Right ventricle myocardium superior (tissue), 1 donor: ENCODE measurements at places on chromosomes 2 and 18.

DNA sequence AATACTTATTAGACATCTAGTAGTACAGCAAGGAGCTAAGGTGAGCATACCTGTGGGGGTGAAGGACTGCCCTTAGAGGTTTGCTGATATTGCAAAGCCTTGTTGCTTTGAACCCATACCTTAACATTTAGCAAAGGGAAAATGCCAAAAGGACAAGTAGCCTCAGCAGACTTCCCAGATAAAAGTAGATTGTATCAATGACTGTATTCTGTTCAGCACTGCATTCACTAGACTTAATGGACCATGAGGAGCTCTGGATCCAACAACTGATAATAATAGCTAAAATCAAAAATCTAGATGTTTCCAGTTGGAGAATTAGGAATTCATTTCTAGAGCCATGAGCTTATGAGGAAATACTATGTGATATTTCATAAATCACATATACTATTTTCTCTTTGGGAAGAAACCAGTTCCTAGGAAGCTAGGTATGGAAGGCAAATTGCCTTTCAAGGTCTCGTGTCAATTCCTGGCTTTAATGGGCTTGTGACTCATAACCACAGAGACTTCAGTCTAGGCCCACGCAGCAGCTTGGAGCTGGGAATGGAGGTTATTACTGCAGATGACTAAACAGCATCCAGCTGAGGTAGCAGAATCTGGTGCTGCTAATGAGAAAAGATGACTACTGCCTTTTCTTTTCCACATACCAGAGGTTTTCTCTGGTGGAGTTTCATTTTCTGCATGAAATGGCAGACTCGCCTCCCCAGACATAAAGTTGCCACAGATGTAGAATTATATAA is 191.2 kb upstream of the NABP1 start:
- no peak for DNase-seq

- DNase-seq = peak; percentile 53
Measured at GRCh38 chr2:207836521-207837133, 66.9 kb upstream of the FZD5 start.

GRCh38 chr2:166375195-166375735 is 479 bp downstream of the SCN9A start:
- no peak for DNase-seq

DNA sequence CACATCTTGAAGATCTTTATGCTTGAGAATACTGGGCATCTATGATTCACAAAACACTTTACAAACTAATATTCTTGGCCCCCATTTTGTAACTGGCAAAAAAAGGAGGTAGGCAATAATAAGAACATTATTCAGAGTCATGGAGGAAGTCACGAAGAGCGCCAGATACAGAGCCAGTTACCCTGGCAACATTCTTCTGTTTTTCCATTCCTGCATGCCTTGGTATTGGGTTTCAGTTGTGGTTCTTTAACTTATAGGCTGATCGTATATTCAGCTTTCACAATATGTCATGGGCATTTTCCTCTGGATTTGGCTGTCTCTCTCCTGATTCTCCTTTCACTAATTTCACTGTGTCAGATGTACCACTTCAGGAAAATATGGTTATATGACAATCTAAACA is 234.7 kb downstream of the HRH4 start:
- DNase-seq = no peak

DNA sequence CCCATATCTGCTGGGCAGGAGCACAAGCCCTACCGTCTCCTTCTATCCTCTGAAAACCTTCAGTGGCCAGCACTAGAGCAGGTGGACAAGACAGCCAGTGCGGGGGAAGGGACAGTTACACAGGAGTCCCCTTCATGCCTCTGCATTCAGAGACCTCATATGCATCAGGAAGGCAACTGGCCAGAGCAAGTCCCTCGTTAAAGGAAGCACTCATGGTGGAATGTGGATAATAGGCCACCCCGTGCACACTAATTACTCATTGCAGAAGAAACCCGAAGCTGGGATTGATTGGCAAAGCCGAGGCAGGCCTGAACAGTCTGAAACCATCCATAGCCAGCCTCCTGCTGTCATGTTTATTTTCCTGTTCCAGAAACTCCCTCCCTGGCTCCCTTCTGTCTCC is 11.2 kb downstream of the KIAA2012 start:
- DNase-seq = no peak

DNA sequence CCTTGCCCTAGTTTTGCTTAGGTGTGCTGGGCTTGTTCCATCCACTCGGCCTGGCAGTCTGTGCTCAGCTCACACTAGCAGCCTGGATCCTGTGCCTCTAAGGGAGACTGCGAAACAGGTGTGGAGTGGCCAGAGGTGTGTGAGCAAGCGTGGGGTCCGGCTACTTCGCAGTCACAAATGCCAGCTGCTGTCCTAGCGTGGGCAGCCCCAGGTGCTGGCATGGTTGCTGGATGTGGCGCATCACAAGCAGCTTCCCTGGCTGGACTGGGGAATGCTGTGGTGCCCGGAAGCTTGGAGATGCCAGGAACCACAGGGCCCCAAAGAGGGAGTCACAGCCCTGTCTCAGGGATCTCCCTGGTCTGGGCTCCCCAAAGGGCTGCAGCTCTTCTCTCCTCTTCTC is 119.0 kb upstream of the TMEFF2 start:
- DNase-seq = no peak

DNA sequence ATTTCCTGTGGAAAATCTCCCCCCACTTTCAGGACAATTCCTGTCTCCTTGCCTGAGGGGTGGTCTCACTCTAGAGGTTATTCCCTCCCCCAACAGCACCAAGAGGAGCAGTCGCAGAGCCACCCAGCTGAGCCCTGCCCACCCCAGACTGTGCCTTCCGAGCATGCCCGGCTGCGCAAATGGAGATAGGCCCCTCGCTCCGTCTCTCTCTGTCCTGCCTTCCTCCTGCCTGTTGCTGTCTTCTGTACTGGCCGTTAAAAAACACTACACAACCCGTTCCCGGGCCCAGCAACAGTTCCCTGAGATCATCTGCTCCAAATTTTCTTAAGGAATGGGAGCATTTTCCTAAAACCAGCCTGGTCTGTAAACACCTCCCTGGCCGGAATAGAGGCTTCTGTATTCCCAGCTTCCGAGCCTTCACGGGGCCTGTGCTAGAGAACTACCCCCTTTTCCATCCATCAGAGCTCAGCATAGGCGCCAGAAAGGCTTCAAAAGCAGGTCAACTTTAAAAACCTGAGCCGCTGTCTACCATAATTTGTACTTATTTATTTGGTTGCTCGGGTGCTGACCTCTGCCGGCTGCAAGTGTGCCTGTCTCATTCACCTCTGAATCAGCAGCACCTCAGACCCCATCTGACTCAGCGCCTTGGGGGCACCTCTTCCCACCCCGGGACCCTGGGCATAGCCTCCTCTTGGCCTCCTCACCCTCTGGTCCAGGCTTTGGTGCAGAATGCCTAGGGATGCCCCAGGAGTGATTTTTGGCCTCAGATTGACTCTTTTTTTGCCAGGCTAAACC is 159.4 kb downstream of the PXDN start:
- DNase-seq = peak; percentile 26
